ENCODE measurements at places on chromosomes 3 and 15.

- DNase-seq: no peak
Observed at GRCh38 chr15:31307270-31308184, 19.1 kb upstream of the KLF13 start.

DNA sequence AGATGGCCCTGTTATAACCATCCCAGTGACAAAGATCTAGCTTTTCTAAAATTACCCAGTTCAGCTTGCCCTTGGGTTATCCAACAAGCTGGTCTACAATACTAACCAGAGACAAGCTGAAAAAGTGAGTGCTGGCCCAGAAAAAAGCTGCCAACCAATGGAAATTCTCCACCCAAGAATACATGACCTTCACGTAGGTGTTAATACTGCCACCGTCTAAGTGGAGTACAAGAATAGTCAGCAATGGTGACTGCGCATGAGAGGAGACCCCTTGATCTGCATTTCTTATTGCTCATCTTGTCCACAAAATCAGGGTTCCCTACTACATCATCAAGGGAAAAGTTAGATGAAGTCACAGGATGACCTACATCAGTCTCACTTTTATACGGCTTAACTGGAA lies 15.8 kb upstream of the PLCH1 start:
- DNase-seq: no peak

DNA sequence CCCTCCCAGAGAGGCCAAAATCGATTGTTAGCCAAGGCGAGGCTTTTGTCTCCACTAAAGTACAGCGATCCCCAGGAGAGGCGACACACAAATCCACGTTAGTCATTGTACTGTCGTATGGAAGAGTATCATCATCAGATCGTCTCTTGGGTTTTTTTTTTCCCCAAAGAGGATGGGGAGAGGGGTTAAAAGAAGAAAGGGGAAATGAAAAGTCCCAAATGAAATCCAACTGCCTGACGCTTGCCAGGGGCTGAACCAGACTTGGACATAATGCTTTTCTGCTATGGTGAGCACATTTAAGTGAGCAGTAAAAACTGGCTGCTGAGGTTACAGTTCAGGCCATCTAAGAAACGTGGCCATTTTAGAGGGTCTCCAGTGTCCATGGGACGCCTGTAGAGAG lies 37.9 kb upstream of the CTSH start:
- no peak for DNase-seq

GRCh38 chr3:42651248-42652091 lies 2.0 kb upstream of the ZBTB47 start:
- DNase-seq: no peak

GRCh38 chr3:18144571-18144970 lies 280.6 kb downstream of the SATB1 start:
- no peak for DNase-seq

- no peak for DNase-seq
Observed at GRCh38 chr15:69557020-69557706, 104.5 kb downstream of the RPLP1 start.
